ENCODE measurements at places on chromosomes 13 and 19.

GRCh38 chr13:29496241-29496712 lies 99.2 kb downstream of the SLC7A1 start:
- no peak for DNase-seq

DNA sequence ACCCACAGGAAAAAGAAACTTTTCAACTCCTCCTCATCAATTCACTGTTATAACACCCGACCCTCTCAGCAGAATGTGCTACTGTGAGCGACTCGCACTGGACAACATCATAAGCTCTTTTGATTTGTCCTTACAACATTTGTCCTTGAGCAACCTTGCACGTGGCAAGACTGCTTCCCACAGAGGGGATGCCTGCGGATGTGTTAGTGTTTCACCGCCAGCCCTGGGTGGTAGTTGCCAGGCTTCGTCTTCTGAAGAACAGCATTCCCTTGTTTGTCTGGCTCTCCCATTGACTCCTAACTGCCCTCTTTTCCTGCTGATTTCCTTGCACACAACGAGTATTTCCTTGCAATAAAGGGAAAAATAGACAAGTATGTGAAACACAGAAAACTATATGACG lies 111.4 kb upstream of the SLC7A1 start:
- DNase-seq = no peak

DNA sequence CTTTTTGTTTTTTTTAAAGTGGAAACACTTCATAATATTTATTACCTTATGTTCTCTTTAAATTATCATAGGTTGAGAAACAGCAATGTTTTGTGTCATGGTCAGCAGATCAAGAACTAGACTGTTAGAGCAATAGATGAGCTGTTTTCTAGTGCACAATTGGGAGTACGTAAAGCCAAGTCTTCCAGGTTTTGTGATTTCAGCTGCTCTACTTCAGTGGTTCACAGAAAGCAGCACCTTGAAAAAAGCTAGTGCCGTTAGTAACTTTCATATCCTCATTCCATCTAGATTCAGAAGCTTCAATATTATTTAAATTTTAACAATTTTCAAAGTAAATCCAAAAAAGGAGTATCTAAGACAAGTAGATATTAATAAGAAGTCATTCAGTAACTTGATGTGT lies 1.9 kb downstream of the GPR18 start:
- no peak for DNase-seq

DNA sequence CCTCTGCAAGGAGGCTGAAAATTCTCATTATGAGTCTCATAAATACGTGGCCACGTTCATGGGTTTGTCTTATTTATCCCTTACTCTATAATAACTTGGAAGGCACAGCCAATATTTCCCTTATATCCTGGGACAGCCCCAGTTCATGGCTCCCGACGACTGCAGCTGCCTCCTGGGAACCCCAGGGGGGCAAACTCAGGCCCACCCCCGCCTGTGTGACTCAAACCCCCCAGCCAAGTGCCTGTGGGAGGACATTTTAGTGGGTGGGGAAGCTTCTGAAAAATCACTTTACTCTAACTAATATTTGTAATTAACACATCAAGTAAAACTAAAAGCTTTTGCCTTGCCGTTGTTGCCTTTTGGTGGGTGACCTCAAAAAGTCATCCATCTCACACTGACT lies 14.3 kb downstream of the RASA3 start:
- no peak for DNase-seq

- no peak for DNase-seq
Measured at GRCh38 chr13:92842145-92842544, 384.5 kb upstream of the GPC6 start.

DNA sequence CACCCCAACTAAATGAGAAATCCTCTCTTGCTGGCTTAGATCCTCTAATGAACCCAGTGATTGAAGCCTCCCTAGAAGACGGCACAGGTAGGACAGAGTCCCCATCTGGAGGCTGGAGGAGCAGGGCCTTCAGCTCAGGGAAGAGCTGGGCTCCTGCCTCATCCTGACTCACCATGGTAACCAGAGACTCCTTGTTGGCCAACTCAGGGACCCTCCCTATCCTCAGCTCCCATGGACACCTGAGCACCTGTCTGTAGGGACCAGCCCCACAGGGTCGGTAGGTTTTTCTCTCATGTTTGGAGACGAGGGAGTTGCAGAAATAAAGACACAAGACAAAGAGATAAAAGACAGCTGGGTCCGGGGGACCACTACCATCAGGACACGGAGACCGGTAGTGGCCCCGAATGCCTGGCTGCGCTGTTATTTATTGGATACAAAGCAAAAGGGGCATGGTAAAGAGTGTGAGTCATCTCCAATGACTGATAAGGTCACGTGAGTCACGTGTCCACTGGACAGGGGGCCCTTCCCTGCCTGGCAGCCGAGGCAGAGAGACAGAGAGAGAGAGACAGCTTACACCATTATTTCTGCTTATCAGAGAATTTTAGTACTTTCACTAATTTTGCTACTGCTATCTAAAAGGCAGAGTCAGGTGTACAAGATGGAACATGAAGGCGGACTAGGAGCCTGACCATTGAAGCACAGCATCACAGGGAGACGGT lies 26.6 kb downstream of the SIGLEC7 start:
- no peak for DNase-seq

DNA sequence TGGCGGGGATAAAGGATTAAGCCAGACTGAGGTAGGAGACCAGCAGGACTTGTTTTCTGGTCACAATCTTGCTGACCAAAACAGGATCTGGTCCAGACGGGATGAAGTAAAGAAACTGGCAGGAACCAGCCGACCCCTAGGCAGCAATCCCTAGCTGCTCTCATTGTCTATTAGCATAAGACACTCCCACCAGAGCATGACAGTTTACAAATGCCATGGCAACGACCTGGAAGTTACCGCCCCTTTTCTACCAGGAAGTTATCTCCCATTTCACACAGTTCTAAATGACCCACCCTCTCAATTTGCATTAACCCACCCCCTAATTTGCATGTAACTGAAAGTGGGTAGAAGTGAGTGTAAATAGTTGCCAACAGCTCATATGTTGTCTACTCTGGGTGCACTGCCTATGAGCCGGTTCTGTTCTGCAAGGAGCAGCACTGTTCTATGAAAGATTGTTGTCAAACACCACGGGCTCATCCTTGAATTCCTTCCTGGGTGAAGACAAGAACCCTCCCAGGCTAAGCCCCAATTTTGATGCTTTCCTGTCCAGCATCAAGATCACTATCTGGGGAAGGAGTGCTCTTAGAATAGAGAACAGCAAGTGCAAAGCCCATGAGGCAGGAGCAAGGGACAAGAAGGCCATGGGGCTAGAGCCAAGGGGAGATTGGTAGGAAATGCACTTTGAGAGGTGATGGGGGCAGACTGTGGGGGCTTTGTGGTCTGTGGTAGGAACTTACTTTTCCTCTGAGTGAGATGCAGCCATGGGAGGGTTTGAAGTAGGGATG lies 13.9 kb upstream of the FBXO27 start:
- DNase-seq = peak; percentile 69

- DNase-seq = peak; percentile 14
Measured at GRCh38 chr13:23159760-23160637, 20.8 kb upstream of the SGCG start.

- DNase-seq = no peak
Measured at GRCh38 chr19:47143322-47144073, 12.9 kb downstream of the SAE1 start.

DNA sequence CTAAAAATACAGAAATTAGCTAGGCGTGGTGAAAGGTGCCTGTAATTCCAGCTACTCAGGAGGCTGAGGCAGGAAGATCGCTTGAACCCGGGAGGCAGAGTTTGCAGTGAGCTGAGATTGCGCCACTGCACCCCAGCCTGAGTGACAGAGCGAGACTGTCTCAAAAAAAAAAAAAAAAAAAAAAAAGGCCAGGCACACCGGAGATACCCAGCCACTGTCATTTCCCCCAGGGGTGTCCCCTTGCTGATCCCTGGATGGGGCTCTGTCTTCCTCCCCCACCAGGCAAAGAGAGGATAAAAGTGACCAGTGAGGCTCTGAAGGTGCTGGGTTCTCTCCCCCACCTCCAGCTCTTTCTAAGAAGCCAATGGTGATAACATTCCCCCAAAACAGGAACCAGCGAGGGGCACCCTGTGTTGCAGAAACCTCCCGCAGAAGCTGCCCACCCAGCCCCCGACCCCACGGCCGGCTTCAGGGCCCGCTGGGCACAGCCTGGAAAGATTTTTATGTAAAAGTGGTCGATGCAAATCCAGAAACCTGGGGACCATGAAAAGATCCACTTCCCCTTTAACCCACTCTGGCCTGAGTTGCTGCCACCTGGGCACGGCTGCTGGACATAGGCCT lies 61.4 kb upstream of the KLF2 start:
- DNase-seq = no peak

- DNase-seq = no peak
Measured at GRCh38 chr13:22375151-22375550, 704.3 kb downstream of the FGF9 start.

DNA sequence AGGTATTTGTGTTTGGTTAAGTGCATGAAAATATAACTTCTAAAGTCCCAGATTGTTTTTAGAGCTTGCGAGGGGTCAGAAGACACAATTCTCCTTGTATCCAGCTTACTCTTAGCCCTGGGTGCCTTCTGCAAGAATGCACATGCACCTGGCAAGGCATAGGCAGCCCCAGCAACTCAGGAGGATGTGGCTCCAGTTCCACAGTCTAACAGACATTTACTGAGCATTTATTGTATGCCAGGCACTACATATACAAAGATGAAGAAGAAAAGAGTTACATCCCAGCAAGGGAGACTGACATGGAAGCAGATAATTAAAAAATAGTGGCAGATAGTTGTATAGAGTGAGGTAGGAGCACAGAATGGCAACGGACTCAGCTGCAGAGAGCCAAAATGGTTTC lies 101.1 kb upstream of the FRY start:
- DNase-seq = no peak

DNA sequence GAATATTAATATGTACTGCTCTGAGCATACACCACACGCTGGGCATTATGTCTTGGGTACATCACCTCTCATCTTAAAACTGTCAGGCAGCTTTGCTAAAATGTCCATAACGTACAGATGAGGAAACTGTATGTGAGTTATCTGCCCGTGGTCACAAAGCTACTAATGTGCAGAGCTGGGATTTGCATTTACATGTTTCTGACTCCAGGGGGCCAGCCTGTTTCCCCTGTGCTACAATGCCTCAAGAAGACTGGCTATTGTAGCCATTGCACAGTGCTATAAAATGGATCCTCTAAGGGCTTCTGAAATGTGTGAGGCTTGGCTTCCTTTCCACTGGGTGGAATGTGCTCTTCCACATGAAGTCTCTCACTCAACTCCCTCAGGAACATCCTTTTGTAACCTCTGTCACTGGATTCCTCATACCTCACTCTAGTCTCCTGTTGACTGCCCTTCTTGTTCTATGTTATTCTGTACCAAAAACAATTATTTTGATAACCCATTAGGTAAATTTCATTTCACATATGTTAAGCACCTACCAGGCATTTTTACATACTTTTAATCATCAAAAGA lies 95.6 kb upstream of the HTR2A start:
- DNase-seq = peak; percentile 44

DNA sequence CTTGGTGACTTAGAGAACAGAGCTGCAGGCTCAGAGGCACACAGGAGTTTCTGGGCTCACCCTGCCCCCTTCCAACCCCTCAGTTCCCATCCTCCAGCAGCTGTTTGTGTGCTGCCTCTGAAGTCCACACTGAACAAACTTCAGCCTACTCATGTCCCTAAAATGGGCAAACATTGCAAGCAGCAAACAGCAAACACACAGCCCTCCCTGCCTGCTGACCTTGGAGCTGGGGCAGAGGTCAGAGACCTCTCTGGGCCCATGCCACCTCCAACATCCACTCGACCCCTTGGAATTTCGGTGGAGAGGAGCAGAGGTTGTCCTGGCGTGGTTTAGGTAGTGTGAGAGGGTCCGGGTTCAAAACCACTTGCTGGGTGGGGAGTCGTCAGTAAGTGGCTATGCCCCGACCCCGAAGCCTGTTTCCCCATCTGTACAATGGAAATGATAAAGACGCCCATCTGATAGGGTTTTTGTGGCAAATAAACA lies 9.9 kb downstream of the APOC1 start:
- no peak for DNase-seq

DNA sequence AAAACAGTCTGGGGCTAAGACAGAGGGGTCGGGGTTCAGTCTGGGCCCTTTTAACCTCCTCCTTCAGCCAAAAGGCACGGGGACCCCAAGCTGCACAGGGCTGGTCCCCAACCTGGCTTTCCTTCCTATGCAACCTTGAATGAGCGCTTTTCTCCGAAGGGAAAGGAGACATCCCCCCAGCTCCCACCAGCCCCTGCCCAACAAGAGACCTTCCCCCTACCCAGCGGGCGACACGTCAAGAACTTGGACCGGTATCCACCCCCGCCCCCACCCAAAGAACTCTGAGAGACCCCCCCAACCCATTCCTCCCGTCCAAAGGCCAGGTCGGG lies 35.0 kb upstream of the NANOS3 start:
- no peak for DNase-seq

GRCh38 chr13:79742923-79743322 lies 262.0 kb downstream of the NDFIP2 start:
- DNase-seq = no peak

- DNase-seq = no peak
Measured at GRCh38 chr19:44607049-44607448, 6.3 kb upstream of the IGSF23 start.
